ENCODE measurements at places on chromosomes 11 and 22.

GRCh38 chr11:80816966-80817365 lies 1376.1 kb upstream of the TENM4 start:
- DNase-seq = no peak

DNA sequence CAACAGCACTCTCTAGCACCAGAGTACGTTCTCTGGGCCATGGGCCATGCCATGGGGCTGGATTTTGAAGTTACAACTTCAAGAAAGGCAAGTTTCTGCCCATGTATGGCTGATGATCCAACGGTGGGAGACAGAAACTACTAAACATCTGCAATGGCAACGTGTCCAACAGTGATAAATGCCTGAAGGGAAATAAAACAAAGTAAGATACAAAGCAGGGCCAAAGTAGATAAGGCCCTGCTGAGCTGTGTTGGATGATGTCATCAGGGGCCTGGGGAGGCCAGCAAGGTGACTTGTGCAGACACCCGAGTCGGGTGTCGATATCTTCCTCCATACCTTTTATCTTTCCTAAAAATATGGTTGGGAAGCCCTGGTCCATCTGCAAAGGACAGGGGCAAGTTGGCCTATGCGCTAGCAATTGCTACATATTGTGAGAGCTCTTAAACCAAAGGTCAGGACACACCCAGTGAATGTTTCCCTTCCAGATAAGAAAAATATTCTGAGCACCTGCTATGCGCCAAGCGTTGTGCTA lies 487.2 kb downstream of the MN1 start:
- DNase-seq = no peak

DNA sequence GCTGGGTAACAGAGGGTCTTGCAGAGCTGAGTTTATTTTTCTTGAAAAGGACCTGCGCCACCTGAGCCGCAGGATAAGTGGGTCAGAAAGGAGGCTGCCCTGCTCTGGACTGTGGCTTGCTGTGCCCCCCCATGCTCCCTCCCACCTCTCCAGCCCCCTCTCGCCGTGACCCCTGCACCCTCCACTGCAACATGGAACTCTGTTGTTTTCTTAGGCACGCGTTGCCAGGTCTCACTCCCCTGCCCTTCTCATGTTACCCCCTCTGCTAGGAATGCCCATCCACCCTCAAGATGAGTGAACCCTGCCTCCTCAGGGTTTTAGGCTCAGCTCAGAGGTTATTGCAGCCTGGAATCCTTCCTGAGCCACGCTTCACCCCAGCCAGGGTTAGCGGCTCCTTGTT lies 10.8 kb downstream of the ETS1 start:
- no peak for DNase-seq

- no peak for DNase-seq
These were observed 138.7 kb downstream of the PGR start for GRCh38 chr11:100990931-100991330.

- DNase-seq = no peak
These were observed 42.2 kb upstream of the BLID start for GRCh38 chr11:122158171-122158570.

GRCh38 chr11:72924568-72925190 lies 110.5 kb downstream of the ATG16L2 start:
- no peak for DNase-seq

GRCh38 chr22:35678836-35679235 lies 30.6 kb downstream of the APOL6 start:
- DNase-seq = peak; percentile 19

GRCh38 chr11:10117709-10118351 lies 176.2 kb downstream of the SBF2 start:
- DNase-seq = no peak

DNA sequence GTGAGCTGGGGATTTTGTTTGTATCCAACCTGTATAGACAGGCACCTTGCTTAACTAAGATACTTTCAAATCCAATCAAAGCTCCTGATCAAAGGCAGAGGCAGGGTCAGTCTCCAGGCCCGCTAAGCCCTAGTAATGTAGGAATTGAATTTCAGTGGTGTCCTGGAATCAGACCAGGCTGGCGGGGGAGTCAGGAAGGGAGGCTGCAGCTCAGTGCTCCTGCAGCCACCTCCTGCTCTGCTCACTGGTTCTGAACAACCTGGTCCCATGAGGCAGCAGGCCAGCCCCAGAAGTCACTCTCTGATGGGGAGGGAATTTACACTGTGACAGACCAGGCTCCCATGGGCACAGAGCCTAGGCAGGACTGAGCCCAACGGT lies 38.5 kb upstream of the GALNT18 start:
- DNase-seq = no peak

DNA sequence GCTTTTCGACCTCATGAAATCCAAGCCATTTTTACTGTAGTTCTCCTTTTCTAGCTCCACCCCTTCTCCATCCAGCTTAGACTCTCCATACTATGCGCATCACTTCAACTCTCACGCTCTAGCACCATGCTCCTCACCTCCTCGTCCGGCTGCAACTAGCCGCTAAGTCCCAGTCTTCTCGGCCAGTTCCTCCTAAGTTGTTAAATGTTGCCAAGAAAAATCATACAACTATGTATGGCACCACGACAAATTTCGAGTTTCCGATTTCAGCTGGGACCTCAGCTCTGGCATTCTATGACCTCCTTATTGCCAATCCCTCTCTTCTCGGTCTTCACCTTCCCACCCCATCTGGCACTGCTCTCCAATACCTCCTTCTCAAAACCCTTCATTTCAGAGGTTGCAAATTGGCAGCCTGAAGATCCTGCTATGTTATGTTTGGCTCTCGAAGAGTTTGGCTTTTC lies 1.0 kb downstream of the ZNF70 start:
- no peak for DNase-seq

DNA sequence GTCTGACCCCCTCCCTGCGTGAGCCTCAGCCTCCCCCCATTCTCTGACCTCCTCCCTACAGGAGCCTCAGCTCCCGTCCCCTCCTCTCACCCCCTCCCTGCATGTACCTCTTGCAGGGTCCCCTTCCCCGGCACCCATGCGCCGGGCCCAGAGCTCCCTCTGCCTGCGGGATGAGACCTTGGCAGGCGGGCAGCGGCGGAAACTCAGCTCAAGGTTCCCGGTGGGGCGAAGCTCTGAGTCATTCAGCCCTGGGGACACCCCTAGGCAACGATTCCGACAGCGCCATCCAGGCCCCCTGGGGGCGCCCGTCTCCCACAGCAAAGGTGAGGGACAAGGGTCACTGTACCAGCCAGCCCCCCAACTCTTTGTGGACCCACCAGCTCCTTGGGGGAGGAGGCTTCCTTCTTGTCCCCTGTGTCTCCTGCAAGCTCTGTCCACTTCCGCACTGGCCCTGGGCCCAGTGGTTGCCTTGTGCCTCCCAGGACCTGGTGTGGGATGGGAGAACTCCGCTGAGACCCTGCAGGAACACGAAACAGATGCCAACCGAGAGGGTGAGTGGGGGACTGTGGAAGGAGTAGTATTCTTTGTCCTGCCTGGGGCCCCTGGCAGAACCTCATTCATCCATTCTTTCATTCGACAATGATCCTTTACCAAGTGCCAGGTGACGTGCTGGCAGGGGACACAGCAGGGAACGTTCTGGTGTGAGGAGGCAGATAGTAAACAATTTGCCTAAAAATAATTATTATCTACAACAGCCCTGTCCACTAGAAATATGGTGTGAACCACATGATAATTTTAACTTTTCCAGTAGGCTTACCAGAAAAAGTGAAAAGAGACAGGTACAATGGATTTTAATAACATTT lies 3.7 kb upstream of the RPS6KA4 start:
- no peak for DNase-seq

DNA sequence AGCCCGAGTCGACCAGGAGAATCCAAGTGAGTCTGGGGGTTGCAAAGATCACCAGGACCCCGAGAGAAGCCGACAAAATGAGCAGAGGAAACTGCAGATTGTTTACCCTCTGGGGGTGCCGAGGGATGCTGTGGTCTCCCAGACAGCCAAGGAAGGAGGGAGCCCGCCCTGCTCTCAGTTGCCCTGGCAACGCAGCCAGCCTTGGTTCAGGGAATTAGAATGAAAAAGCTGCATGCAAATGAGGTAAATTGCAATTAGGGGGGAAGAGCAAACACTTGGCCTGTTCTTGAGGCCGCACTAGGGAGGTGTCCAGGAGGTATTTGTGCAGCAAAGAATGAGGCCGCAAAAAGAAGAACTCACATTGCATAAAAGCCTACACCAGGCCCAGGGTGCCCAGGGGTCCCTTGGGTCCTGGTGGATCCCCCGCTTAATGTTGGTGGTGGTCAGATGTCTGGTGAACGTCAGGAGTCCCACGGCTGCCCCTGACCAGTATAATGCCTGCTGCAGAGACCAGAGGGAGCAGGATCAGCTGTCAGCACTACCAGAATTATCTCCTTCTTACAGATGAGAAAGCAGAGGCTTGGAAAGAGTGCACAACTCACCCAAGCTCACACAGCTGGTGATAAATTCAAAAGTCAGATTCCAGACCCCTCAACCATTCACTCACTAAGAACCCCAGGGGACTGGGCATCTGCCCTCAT lies 40.3 kb upstream of the ATXN10 start:
- DNase-seq = no peak

DNA sequence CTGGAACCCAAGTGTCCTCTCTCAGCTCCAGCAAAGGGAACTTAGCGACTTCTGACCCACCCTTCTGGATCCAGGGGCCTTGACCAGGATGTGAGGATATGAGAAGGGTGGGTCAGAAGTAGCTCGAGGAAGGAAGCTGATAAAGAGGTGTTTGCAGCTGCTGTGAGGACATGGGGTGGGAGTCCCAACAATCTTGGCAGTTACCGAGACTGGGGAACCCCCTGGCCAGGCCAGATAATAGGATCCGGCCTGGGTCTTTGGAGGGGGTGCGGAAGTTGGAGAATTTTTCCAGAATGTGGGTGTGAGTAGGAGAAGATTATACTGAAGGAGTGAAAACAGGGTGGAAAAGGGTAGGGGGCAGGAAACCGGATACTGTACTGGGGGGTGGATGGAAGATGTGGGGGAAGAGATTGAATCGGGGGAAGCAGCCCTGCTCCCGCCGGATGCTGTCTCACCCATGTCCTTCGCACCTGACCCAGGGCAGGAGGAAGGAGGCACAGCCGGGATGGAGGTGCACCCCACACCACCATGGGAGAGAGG lies 2.8 kb upstream of the MCAM start:
- no peak for DNase-seq

DNA sequence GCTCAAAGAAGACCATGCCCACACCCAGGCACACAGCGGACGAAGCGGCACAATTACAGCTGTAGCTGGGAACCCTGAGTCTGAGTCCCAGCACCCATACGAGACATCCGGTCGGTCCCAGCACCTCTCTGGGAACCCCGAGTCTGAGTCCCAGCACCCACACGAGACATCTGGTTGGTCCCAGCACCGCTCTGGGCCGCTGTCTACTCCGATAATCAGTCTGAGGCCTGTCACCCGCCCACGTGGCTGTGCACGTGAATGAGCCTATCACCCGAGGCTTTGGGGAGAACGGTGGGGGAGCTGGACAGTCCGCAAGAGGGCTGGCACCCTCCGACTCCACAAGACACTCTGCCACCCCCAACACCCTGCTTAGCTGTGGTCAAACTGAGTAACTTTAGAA lies 6.2 kb downstream of the TTLL8 start:
- DNase-seq = no peak

DNA sequence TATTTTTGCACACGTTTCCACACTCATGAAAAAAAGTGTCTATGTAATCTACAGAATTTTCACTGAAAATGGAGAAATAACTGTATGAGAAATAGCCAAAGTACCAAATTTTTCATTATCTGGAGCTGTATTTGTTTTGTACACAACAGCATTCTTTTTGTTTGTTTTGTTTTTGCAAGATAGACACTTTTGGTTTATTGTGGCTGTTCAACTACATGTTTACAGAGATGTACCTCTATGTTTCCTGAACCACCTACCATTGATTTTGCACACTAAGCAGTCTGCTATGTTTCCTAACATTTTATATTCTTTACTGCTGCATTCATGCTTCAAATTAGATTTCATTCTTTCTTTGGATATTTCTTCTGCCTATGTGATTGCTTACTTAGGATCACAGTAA lies 116.3 kb downstream of the ELP4 start:
- DNase-seq = no peak

- peak; percentile 2 for DNase-seq
These were observed 35.7 kb upstream of the MUC5AC start for GRCh38 chr11:1121813-1122663.

DNA sequence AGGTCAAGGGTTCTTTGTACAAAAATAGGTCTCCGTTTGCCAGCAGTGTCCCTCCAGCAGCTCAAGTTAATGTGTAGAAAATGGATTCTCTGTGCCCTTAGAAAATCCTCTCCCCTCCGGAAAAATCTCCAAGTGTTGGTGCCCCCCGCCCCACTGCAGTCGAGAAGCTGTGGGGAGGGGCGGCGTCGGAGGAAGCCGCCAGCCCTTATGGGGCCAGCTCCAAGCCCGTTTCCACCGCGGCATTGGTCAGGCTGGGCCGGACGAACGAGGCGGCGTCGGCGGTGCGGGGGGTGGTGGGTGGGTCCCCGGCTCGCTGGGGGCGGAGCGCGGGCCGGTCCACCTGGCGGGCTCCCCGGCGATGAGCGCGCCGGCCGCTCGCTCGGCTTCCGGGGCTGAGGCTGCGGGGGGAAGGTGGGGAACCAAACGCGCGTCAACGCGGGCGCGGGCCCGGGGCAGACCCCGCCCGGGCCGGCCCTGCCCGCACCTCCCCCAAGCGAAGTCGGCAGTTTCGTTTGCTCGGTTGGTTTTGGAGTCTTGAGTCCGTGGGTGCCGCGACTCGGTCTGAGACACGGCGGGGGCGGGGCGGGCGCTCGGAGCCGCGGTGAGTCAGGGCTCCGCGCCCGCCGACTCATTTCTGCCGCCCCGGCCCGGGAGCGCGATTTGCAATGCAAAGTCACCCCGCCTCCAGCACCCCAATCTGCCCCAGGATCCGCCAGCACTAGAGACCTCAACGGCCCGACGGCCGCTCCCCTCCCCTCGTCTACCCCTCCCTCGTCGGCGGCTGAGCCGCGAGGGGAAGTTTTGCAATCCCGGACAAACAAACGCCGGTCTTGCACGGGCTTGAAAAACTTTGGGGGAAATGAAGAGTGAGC lies 1.4 kb downstream of the ASCL2 start:
- DNase-seq = peak; percentile 88

- no peak for DNase-seq
These were observed 221.0 kb downstream of the HIPK3 start for GRCh38 chr11:33478111-33478573.

GRCh38 chr11:2402106-2402505 lies 1.6 kb downstream of the TSSC4 start:
- DNase-seq = no peak

DNA sequence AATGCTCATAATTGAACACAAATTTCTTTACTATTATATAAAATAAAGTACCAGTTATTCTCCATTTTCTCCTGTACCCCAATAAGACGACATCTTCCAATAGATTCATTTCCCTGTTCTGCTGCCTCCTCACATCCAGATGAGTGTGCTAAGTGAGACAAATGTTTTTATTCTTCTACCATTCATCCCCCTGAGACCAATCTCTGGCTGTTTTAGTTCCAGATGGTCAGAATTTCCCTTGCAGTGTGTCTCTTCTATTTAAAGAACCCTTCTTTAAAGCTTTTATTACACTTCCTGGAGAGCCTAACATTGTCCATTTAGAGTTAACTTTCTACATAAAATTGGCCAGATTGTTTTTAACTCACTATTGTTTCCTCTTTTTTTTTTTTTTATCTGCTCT lies 41.2 kb upstream of the GLYATL1 start:
- no peak for DNase-seq

Data from stimulated activated CD4-positive, alpha-beta T cell treated with anti-CD3 and anti-CD28 coated beads, Interleukin-4, amount 100 ng/mL, for 24 hours (primary cell).